ENCODE measurements at places on chromosomes 6 and 20. TPM values are rescaled to one million over a fixed set of nuclear protein-coding genes. Genes with fewer than 3 reads are reported as not detected.

GRCh38 chr6:112946051-112946450 is 598.9 kb downstream of the RFPL4B start:
- no peak for DNase-seq

DNA sequence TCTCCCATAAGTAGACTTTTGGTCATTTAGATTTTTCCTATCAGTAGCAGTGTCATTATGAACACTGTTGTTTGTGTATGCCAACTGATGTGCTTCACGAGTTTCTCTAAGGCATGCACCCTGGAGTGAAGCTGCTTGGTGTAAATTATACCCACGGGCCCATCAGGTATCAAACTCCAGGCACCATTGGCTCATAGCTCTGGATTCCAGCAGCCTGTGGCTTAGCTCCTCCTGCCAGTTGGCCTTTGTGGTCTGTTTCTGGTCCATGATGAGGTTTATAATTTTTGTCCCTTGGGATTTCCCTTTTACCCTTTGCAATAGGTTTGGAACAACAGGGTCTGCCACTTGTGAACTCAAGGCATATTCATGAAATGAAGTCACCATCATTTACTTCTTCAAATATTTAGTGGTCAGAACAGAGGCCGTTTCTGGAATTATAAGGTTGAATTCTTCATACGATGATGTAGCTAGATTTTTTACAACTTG is 350.5 kb downstream of the PRL start:
- no peak for DNase-seq

DNA sequence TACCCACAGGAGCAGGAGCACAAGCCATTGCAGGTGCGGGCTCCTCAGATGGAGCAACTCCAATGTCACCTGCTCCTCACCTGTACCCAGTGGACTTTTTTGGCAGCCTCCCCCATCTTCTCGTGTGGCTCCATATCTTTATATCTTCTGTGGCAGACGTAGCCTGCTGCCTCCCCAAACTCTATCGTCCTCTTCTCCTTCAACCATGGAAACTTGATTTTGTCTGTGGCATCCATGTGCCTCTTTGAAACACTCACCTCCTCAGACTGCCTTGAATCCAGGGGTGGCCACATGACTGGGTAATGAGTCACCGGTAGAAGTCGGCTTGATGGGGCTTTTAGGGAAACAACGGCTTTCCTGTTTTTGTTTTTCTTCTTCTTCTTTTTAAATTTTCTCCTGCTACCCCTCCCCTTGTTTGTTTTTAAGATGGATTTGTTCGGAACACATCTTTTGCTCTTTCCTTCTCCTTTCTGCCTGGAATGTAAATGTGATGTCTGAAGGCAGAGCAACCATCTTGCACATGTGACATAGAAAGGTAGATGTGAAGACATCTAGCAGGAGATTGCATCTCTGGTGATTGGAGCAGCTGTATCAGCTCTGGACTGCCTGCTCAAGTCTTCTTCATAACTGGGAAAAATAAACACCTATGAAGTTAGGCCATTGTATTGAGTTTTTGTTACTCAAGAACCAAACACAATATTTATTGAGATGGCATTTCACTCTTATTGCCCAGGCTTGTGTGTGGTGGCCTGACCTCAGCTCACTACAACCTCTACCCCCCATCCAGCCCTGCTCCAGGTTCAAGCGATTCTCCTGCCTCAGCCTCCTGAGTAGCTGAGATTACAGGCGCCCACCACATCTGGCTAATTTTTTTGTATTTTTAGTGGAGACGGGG is 69.9 kb upstream of the DDR1 start:
- DNase-seq = peak; percentile 65

DNA sequence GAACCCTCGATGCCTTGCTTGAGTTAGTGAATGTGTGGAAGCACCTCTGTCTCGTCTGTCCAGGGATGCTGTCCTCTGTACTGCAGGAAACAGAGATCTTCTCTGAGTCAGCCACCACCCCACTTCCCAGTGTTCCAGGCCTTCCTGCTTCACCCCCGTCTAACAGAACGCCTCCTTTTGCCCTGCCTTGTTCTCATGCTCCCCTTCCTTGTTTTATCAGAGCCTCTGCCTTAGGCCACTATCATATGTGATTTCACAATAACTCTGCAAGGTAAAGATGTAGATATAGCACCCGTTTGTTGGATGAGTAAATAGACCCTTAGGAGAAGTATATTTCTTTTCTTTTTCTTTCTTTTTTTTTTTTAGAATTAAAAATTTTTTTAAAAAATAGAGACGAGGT is 106.7 kb upstream of the CLDN20 start:
- DNase-seq = no peak

- no peak for DNase-seq
Observed at GRCh38 chr20:23047738-23048214, 1.7 kb downstream of the THBD start.

DNA sequence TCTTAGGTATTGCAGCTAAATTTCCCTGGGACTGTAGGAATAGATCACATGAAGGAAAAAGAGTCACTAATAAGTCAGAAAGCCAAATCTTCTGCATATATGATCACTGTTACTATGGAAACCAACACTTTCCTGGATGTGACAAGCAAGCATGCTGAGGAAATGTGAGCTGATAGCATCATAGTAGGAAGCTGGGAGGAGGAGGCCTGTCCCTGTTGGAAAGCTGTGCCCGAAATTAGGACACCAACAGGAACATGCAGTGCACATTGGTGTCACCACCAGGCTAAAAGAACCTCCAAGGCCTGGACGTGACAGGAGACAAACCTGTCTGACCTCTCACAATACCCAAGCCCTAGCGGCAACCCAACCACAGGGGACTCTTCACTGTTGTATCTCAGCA is 181.9 kb upstream of the PCSK2 start:
- DNase-seq = no peak

DNA sequence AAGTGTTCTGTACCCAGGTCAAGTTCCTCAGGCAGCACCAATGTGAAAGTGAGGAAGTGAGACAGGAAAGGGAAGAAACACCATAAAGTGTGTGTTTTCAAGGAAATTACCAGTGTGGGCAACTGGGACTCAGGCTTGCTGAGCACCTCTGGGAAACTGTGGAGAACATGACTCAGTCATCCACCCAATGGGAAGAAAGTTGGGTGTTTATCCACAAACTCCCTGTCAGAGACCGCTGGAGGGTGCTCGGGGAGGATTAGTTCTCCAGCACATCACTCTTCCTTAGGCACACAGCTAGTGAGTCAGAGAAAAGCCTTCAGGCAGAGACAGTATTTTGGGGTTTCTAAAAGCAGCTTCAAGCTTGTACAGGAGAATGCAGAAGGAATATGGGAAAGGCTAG is 93.6 kb downstream of the PCSK2 start:
- no peak for DNase-seq

GRCh38 chr6:95515975-95516374 is 61.4 kb upstream of the MANEA start:
- DNase-seq = no peak

DNA sequence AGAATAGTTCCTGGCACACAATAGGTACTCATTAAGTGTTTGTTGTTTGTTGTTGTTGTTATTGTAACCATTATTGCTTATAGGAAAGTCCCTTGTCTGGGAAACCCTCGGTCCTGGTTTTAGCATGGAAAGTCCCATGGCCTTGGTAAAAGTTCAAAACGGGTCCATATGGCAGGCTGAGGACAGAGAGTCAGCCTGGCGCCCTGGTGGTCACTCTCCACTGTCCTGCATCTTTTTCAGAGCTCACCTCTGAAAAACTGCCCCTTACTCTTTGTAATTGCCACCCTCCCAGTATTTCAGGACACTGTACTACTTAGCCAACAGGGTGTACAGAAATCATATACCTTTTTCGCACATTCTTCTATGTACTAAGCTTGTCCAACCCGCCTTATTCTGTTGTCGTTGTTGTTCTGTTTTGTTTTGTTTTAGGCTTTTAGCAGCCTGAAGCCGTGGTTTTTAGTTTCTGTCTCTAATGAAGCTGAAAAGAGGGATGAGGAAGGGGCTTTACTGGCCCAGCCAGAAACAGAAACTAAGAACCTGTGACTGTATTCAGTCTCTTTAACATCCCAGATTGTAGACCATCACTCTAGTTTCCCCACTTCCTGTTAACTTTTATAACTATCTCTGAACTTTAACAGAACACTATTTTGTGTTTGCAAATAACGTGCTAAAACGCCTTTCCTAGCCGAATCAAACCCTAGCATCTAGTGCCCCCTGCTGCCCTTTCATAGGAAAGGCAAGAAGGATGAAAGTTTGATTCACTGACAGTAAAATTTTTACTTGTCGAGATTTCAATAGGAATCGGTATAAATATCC is 7.6 kb upstream of the TMEM14A start:
- peak; percentile 57 for DNase-seq

GRCh38 chr20:22560817-22561216 is 23.6 kb downstream of the FOXA2 start:
- DNase-seq = peak; percentile 25

DNA sequence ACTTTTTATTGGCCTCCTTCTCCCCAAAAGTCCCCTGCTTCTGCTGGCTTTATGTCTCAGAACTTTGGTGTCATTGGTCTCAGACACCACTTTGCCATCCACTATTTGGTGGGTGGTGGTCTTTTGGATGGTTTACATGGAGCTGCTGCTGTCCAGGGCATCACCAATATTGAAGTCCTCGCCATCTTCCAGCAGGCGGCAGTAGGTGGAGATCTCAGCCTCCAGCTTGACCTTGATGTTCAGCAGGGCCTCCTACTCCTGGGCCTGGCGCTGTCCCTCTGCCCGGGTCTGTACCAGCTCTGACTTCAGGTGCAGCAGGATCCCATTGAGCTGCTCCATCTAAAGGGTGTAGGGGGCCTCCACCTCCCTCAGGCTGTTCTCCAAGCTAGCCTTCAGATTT is 148.4 kb upstream of the FOXA2 start:
- no peak for DNase-seq

GRCh38 chr6:90157441-90157840 is 139.2 kb downstream of the BACH2 start:
- no peak for DNase-seq

- no peak for DNase-seq
Observed at GRCh38 chr6:117607511-117607910, 5.2 kb upstream of the GOPC start.

GRCh38 chr6:130259557-130259956 is 36.8 kb upstream of the SAMD3 start:
- DNase-seq = no peak

DNA sequence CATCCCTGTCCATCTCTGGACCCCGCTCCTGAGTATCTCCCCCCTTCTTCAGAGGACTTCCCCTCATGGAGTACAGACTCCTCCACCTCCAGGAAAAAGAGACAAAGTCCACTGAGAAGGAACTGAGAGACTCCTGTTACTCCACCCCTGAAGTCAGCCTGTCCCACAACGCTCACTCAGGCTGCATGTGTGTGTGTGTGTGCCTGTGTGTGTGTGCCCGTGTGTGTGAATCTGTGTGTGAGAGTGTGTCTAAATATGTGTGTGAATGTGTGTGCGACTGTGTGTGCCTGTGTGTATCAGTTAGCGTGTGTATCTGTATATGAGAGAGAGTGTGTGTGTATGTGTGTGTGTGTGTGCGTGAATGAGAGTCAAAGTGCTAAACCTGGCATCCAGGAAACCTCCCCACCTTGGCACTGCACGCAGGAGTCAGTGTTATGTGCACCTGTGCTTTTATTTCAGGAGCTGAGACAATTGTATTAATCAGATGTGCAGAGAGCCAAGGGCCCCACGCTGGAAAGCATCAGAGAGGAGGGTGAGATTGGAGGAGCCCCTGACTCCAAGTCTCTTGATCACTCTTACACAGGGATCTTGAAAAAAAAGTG is 39.0 kb downstream of the HLA-A start:
- no peak for DNase-seq

DNA sequence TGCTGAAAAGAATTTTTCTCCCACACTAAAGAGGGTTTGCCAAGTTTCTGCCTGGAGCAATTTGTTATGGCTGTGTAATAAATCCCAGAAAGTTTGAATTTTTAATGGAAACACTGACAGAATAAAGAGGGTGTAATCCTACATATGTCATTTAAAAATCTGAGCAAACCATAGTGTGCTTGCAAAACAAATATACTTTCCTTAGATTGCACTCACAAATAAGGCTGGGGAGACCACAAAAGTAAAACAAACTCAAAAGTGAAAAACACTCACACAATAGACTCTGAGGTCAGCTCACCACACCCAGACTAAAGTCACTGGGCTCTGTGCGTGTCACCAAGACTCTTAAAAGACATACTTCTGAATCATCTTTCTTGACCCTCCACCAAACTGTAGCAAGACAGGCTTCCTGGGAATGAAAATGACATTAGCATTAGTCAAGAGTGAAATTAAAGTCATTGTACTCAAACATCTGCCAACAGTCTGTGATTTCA is 4.8 kb upstream of the ATXN1 start:
- DNase-seq = no peak

- DNase-seq = no peak
Observed at GRCh38 chr6:75381877-75382633, 97.5 kb upstream of the TMEM30A start.

Gene LHFPL5
- total RNA-seq = not detected

Gene JPH2
- total RNA-seq = 35.2 TPM

Gene RFX6
- total RNA-seq = not detected

Gene ADGRG6
- total RNA-seq = 145 TPM

Gene ULBP3
- total RNA-seq = 4.5 TPM

Gene PRPF6
- total RNA-seq = 75.0 TPM

Gene PRR18
- total RNA-seq = 0.23 TPM
